HT1080 (cell line): ENCODE measurements at places on chromosomes 3 and 15. TPM values are rescaled to one million over a fixed set of nuclear protein-coding genes. Genes with fewer than 3 reads are reported as not detected.

ONECUT1 gene
- not detected in 2 replicates for total RNA-seq

WNT5A gene
- total RNA-seq: 5.8 and 9.9 TPM in 2 replicates

IL5RA gene
- not detected in 2 replicates for total RNA-seq

MESD gene
- 25.2 and 27.6 TPM in 2 replicates for total RNA-seq

MAP1A gene
- total RNA-seq: 1.4 and 1.7 TPM in 2 replicates
